ENCODE measurements at places on chromosomes 12 and 14.

DNA sequence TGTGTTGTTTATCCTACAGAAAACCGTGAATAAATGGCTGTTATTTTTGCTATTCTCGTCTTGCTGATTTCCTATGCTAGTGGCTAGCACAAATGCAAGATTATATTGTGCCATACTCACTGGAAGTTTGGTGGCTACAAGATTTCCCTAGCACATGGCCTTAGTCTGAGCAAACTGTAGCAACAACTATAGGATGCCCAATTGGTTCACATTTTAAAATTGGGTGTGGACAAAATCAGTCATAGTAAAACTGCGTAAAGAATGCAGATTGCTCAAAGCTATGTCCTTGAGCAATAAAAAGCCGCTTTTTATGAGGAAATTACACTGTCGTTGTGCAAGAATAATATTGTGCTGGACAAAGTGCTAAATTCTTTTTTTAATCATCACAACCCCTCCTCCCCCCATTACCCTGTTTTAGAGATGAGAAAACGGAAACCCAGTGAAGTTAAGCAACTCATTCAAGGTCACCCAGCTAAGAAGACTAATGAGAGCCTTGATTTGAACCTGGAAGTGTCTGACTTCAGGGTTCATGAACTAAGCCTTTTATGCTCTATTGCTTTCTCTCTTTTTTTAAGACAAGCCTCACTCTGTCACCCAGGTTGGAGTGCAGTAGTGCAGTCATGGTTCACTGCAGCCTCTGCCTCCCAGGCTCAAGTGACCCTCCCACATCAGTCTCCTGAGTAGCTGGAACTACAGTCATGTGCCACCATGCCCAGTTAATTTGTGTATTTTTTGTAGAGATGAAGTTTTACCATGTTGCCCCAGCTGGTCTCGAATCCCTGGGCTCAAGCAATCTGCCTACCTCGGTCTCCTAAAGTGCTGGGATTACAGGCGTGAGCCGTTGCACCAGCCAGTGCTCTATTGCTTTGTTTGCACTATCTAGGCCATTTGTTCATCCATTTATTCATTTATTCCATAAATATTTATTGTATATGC, 73.6 kb downstream of the SRGAP1 start:
- no peak for DNase-seq

GRCh38 chr12:121413917-121414316, 14.0 kb downstream of the RNF34 start:
- DNase-seq: no peak

- peak; percentile 32 for DNase-seq
These were observed 27.6 kb upstream of the ETV6 start for GRCh38 chr12:11621797-11622423.

DNA sequence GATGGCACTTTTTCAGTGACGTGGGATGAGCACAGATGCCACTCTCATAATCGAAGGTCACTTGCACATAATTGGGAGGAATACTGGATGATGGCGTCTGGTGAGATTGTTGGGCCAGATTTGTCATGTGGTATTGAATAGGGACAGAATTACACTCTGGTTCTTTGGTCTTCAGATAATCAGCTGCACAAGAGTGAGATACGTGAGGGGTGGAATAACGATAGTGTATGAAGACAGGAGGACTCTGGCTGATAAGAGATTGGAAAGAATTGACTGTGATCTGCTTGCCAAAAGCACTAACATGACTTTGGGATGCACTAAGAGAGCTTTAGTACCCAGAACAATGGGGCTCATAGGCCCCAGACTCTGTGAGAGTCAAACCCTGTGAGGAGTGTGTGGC, 7.0 kb upstream of the RABGGTA start:
- DNase-seq: no peak

- DNase-seq: no peak
These were observed 83.2 kb upstream of the EIF5 start for GRCh38 chr14:103250874-103251273.

DNA sequence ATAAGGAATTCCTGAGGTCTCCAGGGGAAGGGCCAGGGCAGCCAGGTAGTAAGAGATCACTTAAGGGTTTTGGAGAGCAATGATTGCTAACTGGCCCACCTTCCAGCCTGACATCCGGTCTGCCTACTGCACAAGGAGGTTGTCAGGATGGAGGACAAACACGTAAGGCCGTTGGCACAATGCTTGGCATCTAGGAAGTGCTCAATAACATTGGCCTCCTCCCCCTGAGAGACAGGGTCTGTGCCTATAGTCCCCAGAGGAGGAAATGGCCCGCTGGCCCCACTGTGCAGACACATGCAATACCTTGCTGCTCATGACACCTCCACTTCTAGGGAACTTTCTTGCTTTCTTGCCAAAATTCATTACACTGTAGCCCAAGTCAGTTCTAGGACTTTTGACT, 73.2 kb downstream of the NTF3 start:
- DNase-seq: no peak

DNA sequence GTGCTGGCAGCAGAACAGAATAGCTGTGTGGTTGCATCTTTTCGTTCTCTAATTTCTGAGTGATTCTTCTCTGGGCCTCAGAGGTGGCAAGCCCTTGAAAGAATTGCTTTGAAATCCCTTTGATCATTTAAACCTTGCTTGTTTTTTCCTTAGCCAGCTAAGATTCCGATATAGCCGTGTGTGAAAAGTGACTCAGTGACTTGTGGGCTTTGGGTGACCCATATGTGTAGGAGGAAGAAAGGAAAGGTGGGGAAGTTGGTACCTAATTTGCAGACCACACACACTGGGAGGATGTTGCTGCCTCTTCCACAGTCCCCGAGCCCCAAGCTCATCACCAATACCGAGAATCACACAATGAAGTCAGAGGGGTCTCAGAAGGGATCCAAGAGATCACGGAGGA, 18.8 kb downstream of the SLC24A4 start:
- no peak for DNase-seq

GRCh38 chr12:18158774-18159557, 69.0 kb upstream of the RERGL start:
- peak; percentile 69 for DNase-seq

DNA sequence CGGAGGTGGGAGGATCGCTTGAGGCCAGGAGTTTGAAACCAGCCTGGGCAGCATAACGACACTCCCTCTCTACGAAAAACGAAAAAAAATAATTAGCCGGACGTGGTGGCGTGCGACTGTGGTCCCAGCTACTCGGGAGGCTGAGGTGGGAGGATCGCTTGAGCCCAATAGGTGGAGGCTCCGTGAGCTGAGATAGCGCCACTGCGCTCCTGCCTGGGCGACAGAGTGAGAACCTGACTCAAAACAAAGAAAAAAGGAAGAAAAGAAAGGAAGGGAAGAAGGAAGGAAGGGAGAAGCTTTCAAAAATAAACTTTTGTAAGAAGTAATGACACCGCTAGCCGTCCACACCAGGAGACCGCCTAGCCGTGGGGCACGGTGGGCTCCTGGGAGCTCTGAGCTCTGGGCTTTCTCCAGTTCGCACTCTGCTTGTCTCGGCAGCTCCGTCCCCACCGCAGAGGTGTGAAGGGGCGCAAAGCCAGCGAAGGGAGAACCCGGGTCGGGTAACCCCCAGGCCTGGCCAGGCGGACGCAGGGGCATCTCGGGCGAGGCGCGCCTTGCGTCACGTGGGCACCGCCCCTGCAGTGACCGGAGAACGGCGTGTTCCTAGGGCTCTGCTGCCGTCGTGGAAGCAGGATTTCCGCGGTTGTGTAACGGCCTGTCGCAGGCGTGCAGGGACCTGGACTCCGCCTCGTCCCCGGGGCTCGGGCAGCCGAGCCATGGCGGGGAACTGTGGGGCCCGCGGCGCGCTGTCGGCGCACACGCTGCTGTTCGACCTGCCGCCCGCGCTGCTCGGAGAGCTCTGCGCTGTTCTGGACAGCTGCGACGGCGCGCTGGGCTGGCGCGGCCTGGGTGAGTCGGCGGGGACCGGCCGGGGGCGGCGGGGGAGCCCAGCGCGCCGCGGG, at the start of gene IRAK3:
TSS of gene IRAK3 (plus strand) at position 631 of the 902 bp plus-strand sequence. CDS start at position 717, 86 bp downstream.
- DNase-seq: peak; percentile 23

DNA sequence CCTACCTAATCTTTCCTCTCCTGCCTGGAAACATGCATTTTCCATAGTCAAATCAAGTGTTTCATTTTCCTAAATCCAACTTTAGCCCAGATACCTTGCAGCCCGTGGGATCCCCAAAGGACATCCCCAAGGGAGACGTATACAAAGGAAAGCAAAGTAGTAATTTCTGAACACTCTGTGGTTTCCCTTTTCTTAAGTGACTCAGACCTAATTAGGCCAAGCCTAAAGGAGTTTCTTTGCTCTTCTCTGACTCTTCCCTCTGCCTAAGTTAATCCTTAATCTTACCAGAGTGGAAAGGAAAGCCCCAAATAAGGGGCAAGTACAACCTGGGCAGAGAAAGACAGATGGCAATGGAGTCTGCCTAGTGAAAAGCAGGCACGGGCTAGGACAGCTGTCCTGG, 250.3 kb downstream of the SPTSSA start:
- no peak for DNase-seq

DNA sequence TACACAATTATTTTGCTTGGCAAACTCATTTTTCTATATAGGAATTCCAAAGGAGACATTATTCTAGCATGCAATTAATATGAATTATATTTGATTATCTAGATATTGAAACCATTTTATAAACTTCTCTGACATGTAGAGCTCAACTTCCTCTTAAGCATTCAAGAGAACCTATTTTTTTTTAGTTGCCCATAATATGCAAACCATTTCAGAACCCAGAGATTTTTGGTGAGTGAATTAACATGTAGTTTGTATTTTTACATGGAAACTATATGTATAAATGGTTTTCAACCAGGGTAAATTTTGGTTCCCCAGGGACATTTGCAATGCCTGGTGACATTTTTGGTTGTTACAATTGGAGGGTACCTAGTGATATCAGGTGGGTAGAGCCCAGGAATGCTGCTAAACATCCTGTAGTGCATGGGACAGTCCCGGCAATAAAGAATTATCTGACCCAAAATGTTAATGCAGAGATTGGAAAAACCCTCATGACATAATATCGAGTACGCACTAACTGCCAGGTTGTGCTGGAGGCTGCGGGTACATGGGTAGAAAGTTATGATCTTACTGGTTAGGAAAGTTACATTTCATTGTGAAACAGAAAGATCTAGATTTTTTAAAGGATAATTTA, 338.9 kb upstream of the GARIN2 start:
- DNase-seq: no peak

DNA sequence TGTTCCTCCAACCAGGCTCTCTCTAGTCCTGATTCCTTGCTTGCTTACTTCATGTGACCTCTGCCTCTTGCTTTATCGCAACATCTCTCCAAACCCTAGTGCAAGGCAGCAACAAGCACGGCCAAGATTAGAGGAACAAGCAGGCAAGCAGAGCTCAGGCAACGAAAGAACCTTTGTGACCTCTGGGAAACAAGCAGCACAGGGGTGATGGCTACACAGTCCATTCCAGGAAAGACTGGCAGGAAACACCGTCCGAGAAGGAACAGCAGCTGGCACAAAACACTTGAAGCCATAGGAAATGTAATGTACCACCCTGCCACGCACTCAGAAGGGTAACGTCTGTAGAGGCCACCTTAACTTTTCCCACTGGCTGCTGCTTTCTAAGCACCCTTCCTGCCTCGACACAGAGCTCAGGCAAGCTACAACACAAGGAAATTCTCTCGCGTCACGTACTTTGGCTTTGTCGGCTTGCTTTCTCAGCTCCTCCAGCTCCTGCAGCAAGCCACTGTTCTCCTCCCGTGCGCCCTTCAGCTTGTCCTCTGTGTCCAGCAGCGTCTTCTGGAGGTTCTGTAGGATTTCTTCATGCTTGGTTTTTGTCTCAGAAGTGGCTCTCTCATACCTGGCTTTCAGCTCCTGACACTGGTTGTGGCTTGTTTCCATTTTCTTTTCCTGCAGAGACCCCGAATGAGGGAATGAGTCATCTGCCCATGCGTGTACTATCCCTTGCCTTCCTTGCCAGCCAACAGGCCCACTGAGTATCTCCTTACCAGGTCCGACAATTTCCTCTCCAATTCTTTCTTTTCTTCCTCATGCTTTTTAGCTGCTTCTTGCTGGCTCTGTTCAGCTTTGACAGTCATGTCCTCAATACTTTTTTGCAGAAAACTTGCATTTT, 61.4 kb upstream of the VPS33A start:
- DNase-seq: no peak

GRCh38 chr12:46678426-46678825, 147.4 kb downstream of the SLC38A4 start:
- DNase-seq: no peak

DNA sequence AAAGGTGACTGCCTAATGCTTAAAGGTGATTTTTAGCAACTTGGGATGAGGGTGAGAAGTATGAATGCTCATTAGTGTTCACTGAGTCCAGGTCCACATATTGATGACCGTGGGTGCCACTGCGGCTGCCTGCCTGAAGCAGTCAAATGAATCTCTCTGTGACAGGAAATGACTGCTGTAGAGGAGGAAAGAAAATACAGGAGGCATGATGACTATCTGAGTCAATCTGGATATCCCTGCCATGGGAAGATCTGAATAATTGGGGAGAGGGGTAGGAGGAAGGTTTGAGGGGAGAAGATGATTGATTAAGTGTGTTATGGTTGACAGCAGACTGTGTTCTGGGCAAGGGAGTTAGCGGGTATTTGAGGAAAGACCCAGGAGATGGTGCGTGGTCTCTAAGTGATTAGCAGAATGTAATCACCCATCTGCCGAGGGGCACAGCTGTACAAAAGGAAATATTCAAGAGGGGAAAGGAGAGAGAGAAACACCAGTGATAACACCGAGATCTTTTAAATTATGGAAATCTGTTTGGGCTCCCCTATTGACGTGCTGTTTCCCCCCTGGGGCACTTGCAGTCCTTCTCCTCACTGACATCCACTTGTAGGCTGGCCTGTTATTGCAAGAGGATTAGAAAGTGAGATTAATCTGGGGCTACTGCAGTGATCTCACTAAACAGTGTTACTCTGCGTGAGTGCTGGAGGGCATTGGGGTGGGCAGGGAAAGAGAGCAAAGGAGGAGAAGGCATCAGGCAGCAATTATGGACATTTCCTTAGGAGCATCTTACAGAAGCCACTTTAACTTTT, 97.7 kb downstream of the AKAP6 start:
- no peak for DNase-seq

GRCh38 chr12:105279460-105280056, 43.6 kb upstream of the APPL2 start:
- peak; percentile 25 for DNase-seq
